ENCODE measurements at places on chromosomes 11 and 22. TPM values are rescaled to one million over a fixed set of nuclear protein-coding genes. Genes with fewer than 3 reads are reported as not detected.

Gene P2RX3
- total RNA-seq, result not detected

Gene MS4A7
- total RNA-seq, result not detected

Gene PAMR1
- total RNA-seq, result 26.1 TPM

Gene KCNQ1OT1
- total RNA-seq, result 0.50 TPM

Gene OR5B21
- not detected for total RNA-seq

Gene TECTA
- total RNA-seq, result under 0.01 TPM

Gene WBP2NL
- total RNA-seq, result not detected

Gene BSCL2
- total RNA-seq, result 63.4 TPM

Gene MS4A12
- not detected for total RNA-seq

Gene PTPN5
- not detected for total RNA-seq

Gene RTN4RL2
- total RNA-seq, result 1.3 TPM

Gene NCF4
- not detected for total RNA-seq

Gene USH1C
- not detected for total RNA-seq

Gene OR6A2
- not detected for total RNA-seq

Gene OR52W1
- total RNA-seq, result not detected

Gene SLC17A6
- not detected for total RNA-seq

Gene RFPL3
- not detected for total RNA-seq

Gene MISFA
- total RNA-seq, result 0.34 TPM

Gene LRRC55
- not detected for total RNA-seq

Gene BEST1
- total RNA-seq, result 1.7 TPM

Gene RFPL2
- total RNA-seq, result not detected

Gene ADAMTS8
- total RNA-seq, result not detected

Gene INPP5J
- 1.9 TPM for total RNA-seq

Gene TUBA8
- total RNA-seq, result 0.59 TPM

Gene DNAJB7
- not detected for total RNA-seq

Gene MEI1
- 0.50 TPM for total RNA-seq

Gene CNIH2
- 0.89 TPM for total RNA-seq

Gene OR52B2
- total RNA-seq, result not detected

Gene OLFML1
- 2.5 TPM for total RNA-seq

Gene SMDT1
- total RNA-seq, result 4.2 TPM

Gene F2
- total RNA-seq, result not detected

Gene SLC37A2
- total RNA-seq, result 5.0 TPM

Gene NUDT8
- total RNA-seq, result 25.3 TPM

Gene MGAT3
- 0.17 TPM for total RNA-seq

Gene CARD16
- total RNA-seq, result 30.8 TPM

Gene PANX3
- total RNA-seq, result not detected

Gene ALKBH3
- 33.1 TPM for total RNA-seq

Gene SCGB1A1
- not detected for total RNA-seq

Gene OR56A1
- total RNA-seq, result not detected

Gene LIF
- total RNA-seq, result 2.4 TPM

Gene ZP1
- total RNA-seq, result 0.50 TPM

Gene PGR
- total RNA-seq, result 0.30 TPM

All from bronchus fibroblast of lung (primary cell).